ENCODE measurements at places on chromosomes 5 and 9. TPM values are rescaled to one million over a fixed set of nuclear protein-coding genes. Genes with fewer than 3 reads are reported as not detected.
A peak's percentile ranks its signal among the peaks of the same experiment; 100 is the strongest.

HACD4 gene
- not detected for total RNA-seq

DNA sequence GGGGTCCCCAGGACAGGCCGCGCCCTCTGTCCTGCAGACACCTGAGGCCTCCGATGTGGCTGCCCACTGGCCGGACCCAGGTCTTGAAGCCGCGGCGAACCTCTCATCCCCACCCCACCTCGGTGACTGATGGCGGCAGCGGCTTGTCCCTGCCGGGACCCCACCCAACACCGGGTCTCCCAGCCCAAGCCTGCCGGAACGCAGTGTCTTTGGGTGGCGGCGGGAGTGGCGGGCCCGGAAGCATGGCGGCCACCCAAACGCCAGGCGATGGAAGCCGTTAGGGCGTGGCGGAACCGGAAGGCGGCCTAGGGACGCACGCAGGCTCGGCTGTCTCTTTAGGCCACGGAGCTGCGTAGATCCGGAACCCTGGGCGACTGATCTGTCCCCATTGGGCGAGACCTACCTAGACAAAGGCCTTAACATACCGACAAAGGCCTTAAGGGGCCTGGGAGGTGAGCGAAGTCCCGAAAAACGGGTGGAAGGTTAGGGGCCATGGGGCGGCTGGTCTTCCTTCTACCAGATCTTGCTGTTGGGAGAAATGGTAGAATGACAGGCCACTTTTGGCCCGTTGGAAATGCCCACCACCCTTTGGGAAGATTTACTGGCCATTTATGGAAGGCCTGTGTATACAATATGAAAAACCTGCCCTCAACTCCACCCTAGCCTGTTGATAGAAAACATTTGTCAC, 94.6 kb upstream of the SMC2 start:
- no peak for DNase-seq

DNA sequence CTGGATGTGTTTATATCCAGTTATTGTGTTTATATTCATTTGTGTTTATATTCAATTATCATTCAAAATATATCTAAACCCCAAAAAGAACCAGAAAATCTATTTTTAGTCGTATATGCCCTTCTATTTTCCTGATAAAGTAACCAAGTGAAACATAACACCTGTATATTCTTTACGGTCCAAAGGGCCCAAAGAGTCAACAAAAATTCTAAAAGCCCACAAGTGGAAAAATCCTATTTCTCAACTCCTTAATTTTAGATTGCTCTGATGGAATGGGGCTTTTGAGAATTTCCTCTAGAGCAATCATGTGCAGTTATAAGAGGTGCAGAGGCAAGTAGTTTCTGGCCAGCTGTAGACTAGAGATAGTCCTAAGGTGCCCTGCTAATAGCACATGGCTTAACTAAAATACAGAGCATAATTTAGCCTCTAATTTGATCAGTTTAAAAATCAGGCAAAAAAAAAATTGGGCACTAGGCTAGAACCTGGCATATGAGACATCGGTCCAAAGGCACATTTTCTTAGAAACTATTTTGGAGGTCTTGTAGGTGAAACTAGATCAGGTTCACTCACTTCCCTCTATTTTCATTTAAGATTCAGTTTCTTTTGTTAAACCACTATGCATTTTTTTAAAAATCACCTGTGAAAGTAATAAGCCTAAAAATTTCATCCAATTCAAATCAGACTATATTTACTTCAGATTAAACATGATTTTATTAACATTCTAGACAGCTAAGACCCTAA, 256.0 kb downstream of the FBXL17 start:
- peak; percentile 18 for DNase-seq

DNA sequence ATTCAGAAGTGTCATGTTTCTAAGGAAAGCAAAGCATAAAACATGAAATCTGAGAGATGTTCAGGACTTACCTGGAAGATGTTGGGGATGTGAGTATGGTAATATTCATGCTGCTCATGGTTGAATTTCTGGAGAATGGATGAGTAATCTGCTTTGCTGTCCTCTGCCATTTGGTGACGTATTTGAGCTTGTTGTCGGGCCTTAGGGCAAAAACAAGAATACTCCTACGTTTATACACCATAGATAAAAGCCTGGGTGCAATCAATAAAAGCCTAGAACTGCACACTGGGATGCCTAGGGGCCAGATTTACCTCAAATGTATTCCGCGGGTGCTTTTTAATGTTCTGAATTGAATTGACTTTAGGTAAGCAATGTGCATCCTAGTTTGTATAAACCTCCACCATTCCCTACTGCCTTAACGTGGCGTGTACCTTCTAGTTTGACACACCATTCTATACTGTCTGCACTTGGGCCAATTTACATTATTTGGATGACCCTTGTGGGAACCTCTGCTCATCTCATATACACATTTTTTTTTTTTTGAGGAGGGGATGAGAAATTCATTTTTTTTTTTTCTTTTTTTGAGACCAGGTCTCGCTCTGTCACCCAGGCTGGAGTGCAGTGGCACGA, 94.4 kb downstream of the USP20 start:
- no peak for DNase-seq

DNA sequence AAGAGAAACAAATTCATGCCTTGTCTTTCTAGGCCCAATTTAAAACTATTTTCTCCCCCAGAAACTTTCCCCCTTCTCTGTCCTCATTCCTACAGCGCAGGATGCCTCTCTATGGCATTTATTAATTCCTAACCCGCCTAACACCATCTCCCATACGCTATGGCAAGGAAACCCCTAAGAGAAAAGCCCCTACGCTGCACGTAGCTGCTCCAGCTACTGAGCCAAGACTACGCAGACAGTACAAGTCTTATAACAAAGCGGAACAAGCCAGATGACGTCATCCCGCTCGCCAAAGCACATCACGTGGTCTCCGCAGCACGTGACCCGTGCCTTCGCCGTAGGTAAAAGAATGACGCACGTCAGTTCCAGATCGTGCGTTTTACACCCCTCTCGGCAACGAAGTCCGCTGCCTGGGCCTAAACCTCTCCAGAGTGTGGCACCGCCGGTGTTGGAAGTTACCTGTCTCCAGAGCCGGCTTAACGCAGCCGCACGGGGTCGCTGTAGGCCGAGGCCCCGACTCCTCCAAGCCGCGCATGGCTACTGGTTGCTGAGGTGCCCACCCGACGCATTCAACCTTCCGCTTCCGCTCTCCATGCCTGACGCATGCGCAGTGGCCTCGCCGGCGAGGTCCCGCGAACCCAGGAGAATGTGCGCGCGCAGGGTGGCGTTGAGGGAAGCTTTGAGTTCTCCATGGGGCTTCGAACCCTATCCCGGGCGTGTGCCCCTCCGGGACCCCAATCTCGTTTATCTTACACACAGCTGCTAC, at the start of gene TRMO:
Gene TRMO (minus strand): TSS at position 542 of the 766 bp plus-strand sequence. CDS start 7 bp downstream, at position 535.
- peak; percentile 93 for DNase-seq

DNA sequence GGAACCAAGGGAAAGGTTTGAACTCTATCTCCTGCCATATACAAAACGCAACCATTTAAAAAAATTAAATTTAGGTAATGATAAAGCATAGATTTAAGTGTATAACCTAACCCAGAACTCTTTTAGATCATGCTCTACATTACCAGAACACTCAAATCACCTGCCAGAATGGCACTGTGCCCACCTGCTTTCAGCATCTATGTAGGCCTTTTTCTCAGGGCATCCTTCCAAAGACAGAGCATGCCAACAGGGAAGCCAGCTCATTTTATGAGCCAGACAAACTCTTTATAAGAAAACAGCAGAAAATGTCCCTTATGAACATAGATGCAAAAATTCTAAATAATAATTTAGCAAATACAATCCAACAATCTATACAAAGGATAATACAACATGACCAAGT, 47.9 kb upstream of the SMAD5 start:
- no peak for DNase-seq

DNA sequence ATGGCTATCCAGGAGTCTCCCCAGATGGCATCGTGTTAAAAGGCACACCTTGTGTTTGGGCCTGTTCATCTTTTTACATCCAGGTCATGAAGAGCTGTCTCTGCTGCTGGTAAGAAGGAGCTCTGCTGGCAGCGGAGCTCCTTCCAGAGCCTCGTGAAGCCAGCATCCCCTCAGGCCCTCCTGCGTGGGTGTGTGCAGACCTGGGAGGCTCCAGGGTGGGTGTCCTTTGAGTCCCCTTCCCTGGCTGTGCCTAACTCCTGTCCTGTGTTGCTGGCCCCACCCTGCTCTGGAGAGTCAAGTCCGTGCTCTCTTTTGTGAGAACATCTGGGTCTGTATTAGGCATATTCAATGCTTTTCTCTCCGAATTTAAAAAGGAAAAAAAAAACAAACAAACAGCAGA, 149.6 kb upstream of the IRX2 start:
- DNase-seq: no peak

DNA sequence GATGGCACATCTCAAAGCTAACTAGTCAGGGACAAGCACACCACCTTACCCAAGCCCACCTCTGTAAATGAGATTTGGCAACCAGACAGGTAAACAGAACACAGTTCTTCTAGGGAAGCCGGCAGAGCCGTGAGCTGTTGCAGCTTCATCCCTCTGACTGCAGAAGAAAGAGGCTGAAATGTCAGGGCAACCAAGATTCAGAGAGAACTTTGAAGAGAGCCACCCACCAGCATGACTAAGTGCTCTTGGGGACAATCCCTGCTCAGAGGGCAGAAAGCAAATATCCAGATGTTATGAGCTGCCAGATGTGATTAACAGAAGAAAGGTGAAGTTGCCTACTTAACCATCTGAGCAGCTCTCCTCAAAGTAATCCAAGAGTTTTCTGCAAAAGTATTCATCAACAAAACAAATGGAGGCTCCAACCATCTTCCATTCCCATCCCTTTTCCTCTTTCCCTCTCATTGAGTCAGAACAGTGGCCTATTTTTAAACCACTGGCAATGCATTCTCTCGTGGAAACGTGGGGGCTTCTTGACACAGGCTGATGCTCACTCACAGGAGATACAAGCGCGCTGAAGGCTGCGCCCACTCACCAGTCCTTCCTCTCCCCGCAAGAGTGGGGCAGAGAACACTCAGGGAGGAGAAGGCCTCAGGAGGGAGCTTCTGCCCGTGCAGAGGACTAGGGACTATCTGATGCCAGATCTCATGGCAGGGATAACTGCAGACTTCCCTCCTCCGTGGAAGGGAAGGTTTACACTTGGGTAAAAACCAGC, 57.1 kb downstream of the SLIT3 start:
- no peak for DNase-seq

CLK4 gene
- total RNA-seq: 9.5 TPM

ANKRA2 gene
- 20.4 TPM for total RNA-seq

ADAMTS6 gene
- 3.1 TPM for total RNA-seq

DNA sequence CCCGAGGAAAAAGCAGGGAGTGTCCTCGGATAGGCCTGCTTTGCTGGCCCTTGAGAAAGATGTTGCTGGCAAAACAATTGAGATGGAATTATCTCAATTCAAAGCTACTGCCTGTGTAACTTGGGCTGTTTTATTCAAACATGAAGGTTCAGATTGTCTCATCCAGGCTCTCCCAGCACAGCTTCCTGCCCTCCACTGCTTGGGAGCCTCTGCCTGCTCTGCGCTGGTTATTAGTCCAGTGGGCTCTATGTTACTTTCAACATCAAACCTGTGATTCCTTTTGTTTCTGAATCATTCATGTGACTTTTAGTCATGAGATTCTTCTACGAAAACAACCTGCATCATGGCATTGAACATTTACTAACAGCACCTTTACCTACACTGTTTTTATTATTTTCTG, 123.2 kb downstream of the SNCAIP start:
- no peak for DNase-seq

DNA sequence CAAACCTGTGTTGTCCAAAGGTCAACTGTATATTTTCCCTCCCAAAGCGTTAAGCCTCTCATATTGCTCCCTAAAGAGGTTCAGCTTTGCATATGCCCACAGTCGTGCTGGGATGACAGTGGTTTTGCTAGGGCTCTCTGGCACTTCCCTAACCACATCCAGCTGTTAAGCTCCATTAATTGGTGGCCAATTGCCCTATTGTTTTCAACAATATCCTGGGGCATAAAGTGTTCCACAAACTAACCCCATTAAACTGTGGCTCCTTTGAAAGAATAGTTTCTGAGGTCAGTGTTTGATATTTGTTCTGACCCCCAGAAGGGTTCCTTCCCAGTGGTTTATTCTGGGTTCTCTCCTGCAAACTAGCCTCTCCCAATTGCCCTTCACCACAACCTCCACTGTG, 194.5 kb downstream of the HSD17B3 start:
- no peak for DNase-seq

IL11RA gene
- total RNA-seq: 0.83 TPM

DNA sequence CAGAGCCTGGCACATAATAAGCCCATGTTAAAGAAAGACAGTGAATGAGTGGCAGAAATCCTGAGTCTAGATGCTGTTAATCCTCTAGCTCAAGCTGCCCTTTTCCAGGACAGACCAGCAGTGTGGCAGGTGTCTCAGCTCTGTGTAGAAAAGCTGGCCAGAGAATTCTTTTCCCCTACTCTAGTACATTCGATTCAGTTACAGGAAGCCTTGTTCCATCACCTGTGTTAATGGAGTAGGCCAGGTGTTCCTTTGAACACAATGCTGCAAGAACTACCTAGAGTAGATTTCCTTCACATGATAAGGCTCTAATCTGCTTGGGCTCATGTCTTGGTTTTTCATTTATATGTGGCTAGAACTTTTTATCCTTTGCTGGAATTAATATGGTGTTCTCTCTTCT, 52.5 kb downstream of the NUP214 start:
- DNase-seq: no peak

- peak; percentile 73 for DNase-seq
These were observed 181.8 kb upstream of the MVB12B start for GRCh38 chr9:126144603-126145456.

GRCh38 chr5:92703976-92704375, 877.0 kb downstream of the NR2F1-AS1 start:
- no peak for DNase-seq
